ENCODE measurements at places on chromosomes 1 and 21.

GRCh38 chr1:19651141-19651737 lies 7.1 kb downstream of the NBL1 start:
- DNase-seq, result peak; percentile 29

GRCh38 chr1:58513956-58514355 lies 32.6 kb downstream of the OMA1 start:
- DNase-seq, result no peak

- DNase-seq, result no peak
Measured at GRCh38 chr1:50346621-50347020, 76.6 kb downstream of the DMRTA2 start.

DNA sequence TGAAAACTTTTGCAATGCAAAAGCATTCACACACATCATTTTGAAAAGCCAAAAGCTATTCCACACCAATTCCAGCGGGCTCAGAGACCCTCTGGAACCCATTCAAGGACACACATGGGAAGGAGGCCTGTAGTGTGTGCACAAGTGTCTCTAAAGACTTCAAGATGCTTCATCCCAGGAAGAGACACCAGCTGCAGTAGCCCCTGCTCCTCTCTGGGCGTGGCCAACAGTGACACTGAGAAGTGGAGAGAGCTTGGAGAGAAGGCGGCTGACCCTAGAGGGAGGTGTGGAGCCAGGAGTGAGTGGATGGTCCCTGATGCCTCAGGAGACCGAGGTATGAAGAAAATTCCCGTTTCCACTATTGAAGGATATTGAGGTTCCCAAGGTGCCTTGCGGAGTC lies 14.9 kb upstream of the TNNI1 start:
- DNase-seq, result no peak

DNA sequence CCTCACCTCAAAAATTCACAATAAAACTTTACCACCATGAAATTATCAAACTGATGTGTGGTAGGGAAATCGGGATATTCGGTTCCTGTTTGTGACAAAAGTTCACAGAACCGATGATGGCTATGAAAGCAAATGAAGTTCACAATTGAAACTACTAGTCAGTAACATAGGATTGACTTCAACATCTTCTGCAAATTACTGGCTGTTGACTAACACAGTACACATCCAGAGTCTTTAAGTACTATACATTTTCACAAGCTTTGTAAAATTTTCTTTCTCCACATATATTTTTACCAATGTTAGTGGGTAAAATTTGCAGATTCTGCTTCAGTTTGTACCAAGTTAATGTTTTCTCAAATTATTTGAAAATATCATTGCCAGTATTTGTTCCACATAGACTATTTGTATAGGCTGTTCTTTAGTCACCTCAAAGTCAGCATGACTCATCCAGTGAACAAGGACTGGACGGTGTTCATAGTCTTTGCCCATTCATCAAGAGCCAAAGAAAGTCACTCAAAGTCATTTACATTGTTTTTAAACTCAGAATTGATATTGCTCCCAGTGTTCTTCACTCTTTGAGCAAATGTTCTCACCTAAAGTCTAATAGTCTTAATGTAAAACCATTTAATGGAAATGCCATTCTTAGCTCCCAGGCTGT lies 213.4 kb downstream of the USP25 start:
- DNase-seq, result no peak

DNA sequence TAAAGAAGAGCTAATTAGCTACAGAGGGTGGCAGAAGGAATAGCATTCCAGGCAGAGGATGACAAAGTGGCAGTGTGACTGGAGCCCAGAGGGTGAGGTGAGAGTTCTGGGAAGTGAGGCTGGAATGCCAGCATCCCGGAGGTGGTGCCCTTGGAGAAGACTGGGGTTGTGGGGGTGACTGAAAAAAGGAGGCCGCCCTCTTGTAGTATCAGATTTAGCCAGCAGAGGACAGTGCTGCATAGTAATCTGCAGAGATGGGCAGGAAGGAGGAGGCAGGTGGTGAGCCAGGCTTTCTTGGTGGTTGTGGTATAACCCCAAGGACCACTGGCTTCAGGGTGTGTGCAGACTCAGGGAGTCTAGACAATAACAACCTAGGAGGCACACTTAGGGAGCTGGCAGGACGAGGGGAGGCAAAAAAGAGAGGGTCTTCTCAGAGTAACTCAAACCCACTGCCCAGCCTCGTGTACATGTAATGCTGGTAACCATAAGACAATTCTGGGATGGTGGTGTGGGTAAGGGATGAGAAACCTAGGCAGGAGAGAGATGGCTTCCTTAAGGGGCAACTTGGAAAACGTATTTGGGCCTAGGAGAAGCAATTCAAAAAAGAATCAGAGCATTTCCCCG lies 30.5 kb downstream of the MROH7 start:
- peak; percentile 23 for DNase-seq

DNA sequence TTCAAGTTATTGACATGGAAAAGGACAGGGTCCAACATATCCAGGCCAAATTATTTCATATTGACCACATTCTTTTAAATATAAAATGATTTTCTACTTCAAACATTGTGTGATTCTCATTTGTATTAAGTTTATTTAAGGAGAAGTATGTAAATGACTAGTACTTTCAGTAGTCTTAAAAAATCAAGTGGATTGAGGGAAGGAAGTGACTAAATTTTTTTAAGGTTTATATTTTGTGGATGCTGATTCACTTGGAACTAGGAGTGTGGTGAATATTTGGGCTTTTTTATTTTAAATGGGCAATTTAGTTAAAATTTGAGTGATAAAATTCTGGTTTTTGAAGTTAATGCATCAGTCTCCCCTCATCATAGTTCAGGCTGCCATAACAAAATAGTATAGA lies 10.1 kb downstream of the PRRC2C start:
- no peak for DNase-seq

- DNase-seq, result peak; percentile 29
Measured at GRCh38 chr1:46246548-46247435, 771 bp upstream of the RAD54L start.

GRCh38 chr1:113565621-113566020 lies 175.3 kb downstream of the MAGI3 start:
- DNase-seq, result no peak

GRCh38 chr1:88302843-88303486 lies 381.1 kb upstream of the PKN2 start:
- no peak for DNase-seq

- no peak for DNase-seq
Measured at GRCh38 chr1:40897513-40897912, 35.4 kb upstream of the CITED4 start.

- no peak for DNase-seq
Measured at GRCh38 chr1:61301824-61302657, 219.7 kb downstream of the NFIA start.

- no peak for DNase-seq
Measured at GRCh38 chr1:1179983-1180861, 6.5 kb downstream of the TTLL10 start.

- no peak for DNase-seq
Measured at GRCh38 chr1:3359351-3359750, 95.1 kb upstream of the ARHGEF16 start.

DNA sequence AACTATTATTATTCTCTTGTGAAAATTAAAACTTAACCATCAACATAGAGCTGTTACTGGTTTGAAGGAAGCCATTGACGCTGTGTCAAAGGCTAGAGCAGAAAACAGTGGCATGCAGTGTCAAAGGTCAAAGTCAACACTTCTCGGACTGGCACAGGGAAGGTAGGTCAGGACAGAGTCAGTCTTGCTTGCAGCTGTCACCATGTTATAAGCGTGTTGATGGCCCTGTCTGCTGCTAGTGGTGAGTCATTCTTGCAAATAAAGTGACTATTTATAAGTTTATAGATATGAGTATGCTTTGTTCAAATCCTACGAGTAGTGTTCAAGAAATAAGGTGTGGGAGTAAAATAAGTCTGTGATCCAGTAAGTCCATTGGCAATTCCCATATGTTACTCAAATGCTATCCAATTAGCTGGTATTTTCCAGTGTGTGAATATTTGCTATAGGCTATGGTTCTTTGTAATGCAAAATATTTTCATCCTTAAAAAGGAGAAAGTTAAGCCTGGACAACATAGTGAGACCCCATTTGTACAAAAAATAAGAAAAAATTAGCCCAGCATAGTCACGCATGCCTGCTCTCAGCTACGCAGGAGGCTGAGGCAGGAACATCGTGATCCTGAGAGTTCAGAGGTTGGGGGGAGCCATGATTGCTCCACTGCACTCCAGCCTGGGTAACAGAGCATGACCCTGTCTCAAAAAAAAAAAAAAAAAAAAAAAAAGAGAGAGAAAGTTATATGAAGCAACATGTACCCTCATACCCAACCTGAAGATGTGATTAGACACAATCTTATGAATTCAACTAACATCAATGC lies 26.3 kb upstream of the TINAGL1 start:
- peak; percentile 75 for DNase-seq

GRCh38 chr1:21814241-21814918 lies 2.3 kb downstream of the LDLRAD2 start:
- peak; percentile 53 for DNase-seq

DNA sequence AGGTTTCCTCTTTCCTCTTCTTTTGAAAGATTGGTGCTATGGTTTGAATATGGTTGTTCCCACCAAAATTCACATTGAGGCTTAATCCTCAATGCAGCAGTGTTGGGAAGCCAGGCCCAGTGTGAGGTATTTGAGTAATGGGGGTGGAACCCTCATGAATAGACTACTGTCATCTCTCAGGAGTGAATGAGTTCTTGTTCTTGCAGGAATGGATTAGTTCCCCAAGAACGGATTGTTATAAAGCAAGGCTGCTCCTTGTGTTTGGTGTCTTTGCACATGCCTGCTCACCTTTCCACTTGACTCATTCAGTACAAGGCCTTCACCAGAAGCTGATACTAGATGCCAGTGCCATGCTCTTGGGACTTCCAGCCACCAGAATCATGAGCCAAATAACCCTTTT lies 223.2 kb downstream of the BACH1 start:
- no peak for DNase-seq

DNA sequence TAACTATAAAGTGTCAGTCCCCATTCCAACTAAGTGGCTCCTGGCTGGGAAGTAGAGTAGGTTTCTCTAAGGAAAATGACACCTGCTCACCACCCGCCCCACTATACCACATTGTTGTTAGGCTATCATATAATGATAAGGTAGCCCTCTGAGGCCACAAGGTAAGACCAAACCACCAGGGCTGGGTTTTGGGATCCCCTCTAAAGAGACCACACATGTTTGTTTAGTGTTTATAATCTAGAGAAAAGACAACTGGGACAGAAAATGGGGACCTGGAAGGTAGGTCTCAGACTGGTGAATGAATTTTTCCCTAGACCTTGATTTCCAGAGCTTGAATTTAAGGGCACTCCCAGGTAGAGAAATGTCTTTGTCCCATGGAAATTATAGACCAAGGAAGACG lies 15.2 kb downstream of the AKIRIN1 start:
- no peak for DNase-seq

DNA sequence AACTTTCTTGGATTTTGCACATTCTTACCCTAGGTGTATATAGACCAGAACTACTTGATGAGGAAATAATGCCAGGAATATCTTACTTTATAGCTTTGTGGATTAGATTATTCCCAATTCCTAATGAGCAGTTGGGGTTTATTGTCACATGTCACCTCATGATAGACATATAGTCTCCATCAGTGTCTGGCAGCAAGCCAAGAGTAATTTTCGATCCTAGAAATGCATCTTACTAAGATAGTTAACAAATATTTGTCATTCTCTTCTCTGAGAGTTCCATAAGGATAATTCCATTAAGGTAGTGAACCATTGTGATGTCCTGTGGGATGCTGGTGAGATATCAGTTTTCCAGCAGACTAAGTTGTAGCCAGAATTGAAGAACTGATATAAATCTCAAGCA lies 1282.9 kb upstream of the B3GALT2 start:
- no peak for DNase-seq

- no peak for DNase-seq
Measured at GRCh38 chr21:25885405-25885804, 150.6 kb downstream of the GABPA start.

DNA sequence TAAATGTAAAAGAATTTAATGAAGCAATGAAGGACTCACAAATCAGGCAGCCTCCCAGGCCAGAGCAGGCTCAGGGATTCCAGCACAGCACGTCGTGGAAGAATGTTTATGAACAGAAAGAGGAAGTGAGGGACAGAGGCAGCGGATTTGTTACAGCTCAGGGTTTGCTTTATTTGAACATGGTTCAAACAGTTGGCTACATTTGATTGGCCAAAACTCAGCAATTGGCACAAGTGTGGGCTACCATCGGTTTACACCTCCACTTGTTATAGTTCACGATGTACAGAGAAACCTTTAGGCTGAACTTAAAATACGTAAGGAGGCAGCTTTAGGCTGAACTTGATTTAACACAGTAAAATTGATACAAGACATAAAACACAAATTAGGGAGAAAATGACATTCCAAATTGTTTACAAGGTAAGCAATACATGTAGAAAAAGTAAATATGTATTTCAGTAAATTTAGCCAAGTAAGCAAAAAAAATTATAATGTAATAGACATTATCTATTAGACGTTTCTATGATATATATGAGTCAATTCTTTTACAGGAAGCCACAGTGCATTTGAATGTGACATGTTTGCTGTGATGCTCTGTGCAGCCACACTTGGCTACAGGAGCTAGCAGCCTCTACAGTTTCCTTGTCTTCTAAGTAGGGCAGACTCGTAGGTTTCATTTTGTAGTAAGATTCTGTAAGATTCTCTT lies 126.5 kb downstream of the ADSS2 start:
- no peak for DNase-seq

DNA sequence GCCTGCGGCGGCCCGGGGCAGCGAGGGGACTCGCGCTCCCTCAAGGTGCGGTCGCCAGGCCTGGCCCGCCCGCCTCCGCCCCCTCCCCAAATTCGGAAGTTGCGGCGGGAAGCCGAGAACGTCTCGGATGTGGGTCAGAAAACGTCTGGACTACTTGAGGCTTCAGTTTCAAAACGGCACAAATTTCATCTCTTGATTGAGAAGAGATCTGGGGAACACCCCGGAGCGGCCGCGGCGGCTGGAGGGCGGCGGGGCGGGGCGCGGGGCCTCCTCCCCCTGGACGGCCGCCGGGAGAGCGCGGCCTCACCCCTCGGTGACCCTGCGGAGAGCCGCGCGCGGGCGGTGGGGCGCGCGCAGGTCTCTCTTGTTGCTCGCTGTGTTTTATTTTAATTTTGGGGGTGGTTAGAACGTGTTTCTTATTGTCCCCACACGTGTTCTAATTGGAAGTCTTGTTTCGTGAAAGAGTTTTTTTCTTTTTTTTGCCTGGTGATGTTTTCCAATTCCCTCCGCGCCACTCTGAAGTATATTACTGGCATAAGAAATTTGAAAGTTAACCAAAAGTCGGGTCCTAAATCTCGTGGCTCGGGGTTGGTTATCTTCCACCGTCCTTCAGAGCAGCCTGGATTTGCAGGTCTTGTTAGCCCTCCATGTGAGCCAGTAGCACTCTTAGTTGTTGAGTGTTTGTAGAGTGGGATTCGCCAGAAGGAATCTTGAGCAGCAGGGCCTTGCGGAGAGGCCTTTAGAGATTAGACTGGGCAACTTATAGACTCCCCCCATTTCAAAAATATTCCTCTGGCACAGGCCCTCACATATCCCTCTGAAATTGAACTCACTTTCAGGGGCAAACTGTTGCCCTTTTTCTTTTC lies 749 bp downstream of the PCBP3 start:
- DNase-seq, result no peak

Data from large intestine (tissue), 12 donors.